ENCODE measurements at places on chromosomes 13 and 19. TPM values are rescaled to one million over a fixed set of nuclear protein-coding genes. Genes with fewer than 3 reads are reported as not detected.

PTPRS gene
- polyA plus RNA-seq: 44.8 TPM

GFY gene
- polyA plus RNA-seq: not detected

ICAM3 gene
- 5.8 TPM for polyA plus RNA-seq

TMEM238 gene
- 0.32 TPM for polyA plus RNA-seq

RFPL4AL1 gene
- polyA plus RNA-seq: not detected

SCEL gene
- 0.32 TPM for polyA plus RNA-seq

FFAR2 gene
- 0.65 TPM for polyA plus RNA-seq

SIGLEC5 gene
- 0.35 TPM for polyA plus RNA-seq

DNA sequence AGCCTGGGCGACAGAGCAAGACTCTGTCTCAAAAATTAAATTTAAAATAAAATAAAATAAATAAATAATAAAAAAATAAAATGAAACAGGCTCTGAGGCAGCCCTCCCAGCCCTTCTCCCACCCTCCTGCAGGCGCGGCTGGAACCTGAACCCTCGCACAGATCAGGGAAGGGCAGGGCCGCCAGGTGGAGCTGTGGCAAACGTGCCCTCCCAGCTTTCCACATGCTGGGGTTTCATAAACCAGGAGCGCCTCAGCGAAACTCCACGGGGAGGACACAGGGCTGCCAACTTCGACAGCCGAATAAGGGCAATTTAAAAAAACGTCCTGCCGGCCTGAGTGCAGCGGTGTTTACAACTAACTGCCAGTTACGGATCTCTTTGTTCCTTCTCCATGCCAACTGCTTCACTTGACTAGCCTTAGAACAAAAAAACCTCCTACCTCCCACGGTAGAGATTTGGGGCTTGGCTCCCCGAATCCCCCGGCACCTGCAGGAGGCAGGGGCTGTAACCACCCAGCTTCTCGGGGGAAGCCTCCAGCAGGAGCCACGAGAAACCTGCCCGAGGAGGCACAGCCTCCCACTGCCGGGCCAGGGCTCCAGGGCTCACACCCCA, 15.9 kb downstream of the ZNF787 start:
- DNase-seq: no peak

DNA sequence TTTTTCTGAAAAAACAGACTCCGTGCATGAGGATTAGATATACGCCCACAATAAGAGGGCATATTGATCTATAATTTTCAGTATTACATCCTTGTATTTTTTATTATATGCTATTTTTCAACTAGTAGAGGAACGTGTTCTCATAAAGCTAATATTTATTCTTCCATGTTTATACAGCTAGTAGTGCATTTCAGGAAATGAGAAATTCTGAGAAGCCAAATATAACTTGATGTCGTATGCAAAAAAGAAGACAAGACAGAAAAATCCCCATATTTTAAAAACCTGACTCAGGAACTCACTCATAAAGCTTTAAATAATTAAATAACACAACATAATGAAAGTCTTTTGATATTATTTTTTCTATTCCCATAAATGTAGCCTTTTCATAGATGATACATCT, 308.6 kb downstream of the ENOX1 start:
- DNase-seq: no peak

DNA sequence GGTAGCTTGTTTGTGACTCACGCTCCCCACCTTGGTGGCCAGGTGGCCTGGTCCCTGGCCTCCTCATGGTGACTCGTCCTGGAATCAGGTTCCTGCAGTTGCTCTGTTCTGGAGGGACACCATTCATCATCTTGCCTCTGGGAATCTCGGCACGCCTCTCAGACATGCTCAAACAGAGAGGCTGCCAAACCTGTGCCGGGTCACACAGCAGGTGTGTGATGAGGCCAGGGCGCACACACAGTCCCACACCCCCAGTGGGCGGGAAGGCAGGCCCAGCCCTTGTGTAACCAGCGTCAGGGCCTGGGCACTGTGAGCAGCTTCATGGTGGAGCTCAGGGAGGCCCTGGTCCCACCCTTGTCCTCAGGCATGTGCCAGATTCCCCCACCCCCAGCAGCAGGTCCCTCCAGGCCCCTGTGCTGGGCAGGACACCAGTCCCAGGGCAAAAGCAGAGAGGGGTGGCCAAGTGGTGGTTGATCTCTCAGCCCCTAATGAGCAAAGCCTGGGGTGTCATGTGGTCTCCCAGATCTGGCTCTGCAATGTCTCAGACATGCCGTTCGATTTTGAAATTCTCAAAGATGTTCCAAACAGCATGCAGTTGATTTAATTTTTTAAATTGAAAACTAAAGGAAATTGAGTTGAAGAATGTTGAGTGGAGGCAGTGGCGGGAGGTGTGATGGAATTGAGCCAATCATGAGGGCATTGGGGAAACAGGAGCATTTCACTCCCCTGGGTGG, 12.1 kb downstream of the CEBPA start:
- no peak for DNase-seq

DNA sequence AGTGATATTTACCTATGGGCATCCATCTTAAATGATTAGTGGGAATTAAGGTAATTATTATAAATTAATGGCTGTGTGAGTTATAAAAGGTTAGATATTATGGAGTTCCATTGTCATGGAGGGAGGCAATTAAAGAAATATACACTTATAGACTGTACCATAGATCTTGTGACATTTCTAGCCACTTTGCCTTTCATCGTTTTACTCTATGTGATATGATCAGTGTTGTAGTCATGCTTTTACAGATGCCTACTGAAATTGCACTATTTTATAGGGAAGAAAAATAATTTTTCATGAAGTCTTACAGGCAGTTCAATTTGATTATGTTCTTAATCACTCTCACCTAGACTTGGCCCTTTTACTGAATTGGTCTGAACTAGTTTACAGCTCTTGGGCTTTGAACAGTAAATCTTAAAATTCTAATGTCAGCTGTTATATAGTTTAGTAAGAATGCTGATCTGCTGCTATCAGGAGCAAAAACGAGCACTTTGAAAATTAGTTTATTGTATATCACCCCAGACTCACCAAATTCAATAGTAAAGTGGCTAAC, 301.2 kb downstream of the GPC6 start:
- no peak for DNase-seq

GRCh38 chr13:40781717-40782116, 7.7 kb upstream of the SLC25A15 start:
- DNase-seq: no peak

DNA sequence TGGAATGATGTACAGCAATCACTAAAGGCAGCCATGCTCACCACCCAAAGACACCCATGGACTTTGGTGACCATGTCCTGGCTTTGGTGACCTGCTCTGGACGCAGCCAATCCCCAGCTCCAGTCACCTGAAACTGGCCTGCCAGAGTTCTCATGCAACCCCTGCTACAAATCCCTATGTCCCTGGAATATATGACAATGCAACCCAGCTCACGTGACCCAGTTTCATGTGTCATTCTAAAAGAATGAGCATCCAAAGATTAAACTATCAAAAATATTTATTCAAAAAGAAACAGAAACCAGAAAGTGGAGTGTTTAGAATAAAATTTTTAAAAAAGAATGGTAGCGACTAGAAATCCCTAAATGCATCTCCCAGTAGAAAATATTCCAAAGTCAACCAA, 203.3 kb upstream of the IRS2 start:
- no peak for DNase-seq

GRCh38 chr13:29905845-29906244, 55.4 kb upstream of the UBL3 start:
- no peak for DNase-seq

- no peak for DNase-seq
Observed at GRCh38 chr13:98175043-98175442, 2.0 kb downstream of the RNF113B start.

GRCh38 chr19:34393629-34394028, 10.6 kb upstream of the PDCD2L start:
- peak; percentile 60 for DNase-seq

GRCh38 chr13:84255226-84255797, 373.0 kb upstream of the SLITRK1 start:
- DNase-seq: no peak

DNA sequence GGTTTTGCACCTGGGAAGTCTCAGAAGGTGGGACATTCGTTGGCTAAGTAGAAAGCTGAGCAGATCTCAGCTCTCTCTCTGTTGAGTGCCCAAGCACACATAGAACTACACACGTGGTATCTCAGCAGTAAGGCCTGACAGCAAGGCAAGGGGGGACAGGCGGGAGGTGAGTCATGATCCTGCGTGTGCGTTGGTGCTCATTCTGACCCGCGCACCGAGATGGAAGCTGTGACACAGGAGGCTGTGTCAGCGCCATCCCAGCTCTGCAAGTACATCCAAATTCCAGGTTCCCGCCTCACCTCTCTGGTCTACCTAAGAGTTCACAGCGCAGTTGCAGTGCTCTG, 135.7 kb downstream of the USP12 start:
- DNase-seq: no peak

DNA sequence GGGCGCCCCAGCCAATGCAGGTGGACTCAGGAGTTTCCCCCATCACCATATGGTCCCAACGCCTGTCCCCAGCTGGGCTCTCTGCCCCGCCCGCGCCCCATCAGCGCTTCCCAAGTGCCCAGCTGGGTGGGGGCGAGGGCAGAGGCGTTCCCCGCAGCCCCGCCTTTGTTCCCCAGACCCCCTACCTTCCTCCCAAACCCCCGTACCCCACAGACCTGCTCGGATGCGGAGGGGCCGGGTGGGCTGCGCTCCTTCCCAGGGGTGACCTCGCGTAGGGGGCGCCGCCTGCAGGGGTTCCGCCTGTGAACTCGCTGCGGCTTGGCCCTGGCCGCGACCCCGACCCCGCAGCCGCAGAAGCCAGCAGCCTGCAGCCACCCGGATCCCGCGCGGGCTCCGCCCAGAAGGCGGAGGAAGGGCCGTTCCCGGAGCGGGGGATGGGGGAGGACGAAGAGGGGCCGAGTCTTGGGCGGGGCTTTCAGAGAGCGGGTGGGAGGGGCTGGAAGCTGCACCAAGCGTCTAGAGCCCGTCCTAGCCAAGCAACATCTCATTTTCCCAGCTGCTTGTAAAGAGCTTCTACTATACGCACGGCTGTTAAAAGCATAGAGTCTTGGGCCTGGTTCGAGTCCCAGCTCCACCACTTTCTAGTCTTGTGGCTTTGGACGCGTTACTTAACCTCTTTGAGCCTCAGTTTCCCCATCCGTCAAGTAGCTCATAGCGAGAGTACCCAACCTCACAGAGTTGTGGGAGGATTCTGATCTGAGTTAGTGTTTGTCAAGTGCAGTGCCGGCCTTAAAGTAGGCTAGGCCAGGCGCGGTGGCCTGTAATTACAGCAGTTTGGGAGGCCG, at the start of gene RAB3D:
RAB3D (minus strand) TSS at position 404 of the 845 bp plus-strand sequence. CDS start 2,258 bp downstream, outside the sequence.
- peak; percentile 93 for DNase-seq

DNA sequence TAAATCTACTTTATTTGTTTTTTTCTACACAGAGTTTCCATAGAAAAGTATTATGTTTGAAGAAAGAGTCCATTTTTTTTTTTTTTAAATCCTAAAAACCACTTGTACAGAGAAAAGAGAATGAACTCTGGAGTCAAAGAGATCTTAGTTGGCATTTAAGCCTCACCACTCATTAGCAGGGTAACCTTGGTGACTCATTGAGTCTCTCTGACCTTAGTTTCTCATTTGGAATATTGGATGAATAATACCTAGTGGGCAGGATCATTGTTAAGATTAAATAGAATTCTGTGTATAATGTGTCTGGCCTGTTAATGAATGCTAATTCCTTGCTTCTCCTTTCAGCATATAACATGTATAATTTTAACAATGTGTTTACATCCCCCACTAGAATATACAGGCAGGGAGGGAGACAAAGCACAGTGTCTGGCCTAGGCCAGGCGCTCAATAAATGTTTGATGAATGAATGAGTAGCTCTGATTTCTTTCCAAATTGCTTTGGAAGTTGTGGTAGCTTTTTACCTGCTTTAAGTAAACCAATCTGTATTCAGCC, 48.7 kb upstream of the MYCBP2 start:
- no peak for DNase-seq

DNA sequence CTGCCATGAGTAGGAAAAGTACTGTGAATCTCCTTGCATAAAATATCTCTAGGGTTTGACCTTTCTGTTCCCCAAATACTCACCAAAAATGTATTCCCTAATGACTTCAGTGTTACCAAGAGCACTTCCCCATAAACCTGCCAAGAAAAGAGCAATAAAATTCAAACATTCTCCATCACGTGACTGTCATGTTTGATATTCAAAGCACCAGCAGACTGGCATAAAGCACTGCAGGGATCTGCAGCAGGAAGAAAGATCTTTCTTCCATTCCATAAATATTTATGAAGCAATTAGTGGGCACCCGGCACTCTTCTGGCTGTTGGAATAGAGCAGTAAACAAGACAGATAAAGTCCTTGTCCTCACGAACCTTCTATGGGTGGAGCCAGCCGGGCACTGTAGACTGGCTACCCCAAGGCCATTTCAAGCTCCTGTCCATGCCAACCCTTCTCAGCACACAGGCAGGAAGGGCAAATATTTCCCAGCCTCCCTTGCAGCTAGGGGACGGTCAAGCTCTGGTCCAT, 20.3 kb downstream of the PLA2G4C start:
- no peak for DNase-seq

GRCh38 chr13:104678161-104678560, 1611.9 kb upstream of the SLC10A2 start:
- DNase-seq: no peak

DNA sequence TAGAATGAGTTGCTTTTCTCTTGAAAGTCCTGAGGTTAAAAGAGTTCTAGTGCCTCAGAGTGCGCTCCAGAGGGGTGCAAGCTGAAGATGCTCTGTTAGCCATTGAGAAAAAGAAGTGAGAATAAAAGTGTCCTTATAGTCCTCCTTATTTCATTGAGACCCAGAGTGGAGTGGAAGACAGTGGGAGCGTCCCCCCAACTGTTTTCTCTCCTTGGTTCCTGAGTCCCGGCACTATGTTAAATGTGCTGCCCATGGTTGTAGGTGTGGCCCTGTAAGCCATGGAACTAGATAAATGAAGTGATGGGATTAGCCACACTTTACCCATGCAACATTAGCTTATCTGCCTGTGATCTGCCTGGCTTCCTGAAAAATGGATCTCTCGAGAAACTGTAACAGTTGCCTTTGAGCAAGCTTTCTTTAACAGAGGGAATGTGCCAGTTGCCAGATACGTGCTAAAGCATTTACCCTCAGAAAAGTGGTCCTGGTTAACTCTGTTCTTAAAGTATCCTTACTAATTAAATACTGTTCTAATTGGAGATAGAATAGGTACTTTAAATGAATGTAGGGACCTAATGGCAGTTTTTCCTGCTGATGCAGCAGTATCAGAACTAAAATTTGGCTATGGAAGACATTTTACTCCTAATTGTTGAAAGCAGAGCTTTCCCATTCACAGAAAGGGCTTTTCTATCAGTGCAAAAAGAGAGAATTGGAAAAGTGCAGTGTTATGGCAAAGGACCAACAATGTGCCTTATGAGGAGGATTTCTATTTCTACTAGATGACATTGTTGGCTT, 21.4 kb upstream of the PSG9 start:
- DNase-seq: no peak

- no peak for DNase-seq
Observed at GRCh38 chr19:50921426-50922316, 10.5 kb upstream of the KLK4 start.

DNA sequence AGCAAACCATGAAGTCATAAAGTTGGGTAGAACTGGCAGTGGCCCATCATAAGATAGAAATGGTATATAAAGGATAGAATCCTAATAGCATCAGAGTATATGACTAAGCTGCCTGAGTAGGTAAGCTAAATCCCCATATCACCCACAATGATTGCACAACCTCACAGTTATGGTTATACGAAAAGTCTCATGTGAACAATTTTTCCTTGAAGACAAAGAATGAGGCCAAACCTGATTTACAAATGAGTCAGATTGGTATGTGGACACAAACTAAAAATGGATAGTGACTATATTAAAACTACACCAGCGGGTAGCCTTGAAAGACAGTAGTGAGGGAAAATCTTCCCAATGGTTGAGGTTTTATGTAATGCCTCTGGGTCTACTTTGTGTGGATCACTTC, 40.9 kb upstream of the UFM1 start:
- no peak for DNase-seq

- no peak for DNase-seq
Observed at GRCh38 chr19:17394891-17395415, 957 bp upstream of the CCDC194 start.
